Stimulated activated CD4-positive, alpha-beta T cell treated with anti-CD3 and anti-CD28 coated beads, Interleukin-15, amount 100 ng/mL, for 1 hour (primary cell): ENCODE measurements at places on chromosomes 2 and 18.

DNA sequence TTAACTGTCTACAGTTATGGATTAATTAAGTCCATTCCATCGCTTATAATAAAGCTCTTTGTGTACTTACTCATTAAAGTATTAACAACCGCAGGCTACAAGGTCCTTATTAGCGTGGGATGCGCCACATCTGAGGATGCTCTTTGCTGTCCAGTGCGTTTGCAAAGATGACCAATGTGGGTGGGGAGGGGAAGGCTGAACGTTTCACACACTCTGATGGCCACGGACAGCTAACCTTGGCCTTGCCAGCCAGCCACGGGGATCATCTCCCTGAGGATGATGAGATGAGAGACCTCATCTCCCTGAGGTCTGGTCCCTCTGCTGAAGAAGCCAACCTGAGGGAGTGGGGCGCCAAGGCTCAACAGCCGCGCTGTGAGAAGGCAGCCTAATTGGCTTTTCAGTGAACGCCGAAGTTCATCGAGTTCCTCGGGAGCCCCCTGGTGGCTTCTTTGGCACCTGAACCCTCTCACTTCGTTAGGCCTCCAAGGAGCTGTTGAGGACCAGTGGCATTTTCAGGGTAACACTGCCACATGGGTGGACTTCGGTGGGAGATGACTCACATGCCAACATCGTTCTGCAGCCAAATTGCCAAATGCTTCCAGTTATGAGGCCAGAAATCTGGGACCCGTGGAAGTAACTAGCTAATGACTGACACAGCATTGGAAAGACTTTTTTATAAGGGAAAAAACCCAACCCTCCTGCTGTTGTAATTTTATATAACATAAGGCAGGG is 69.3 kb upstream of the SEC11C start:
- DNase-seq, result peak; percentile 70

DNA sequence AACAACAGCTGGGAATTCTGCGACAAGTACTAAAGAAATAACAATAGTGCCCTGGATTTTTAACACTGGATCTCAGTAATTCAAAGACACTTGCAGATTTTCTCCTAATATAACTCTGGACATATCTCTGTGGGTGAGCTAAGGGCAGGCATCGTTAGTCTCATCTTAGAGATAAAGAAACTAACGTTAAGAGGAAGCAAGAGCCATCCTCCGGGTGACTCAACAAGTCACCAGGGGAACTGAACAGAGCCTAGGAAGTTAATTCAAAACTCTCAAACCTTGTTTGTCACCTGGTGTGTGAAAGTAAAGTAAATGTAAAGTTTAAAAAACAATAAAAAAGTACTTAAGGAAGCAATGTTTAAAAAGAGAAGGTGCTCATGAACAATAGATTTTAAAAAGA is 41.6 kb upstream of the NRP2 start:
- DNase-seq, result no peak

DNA sequence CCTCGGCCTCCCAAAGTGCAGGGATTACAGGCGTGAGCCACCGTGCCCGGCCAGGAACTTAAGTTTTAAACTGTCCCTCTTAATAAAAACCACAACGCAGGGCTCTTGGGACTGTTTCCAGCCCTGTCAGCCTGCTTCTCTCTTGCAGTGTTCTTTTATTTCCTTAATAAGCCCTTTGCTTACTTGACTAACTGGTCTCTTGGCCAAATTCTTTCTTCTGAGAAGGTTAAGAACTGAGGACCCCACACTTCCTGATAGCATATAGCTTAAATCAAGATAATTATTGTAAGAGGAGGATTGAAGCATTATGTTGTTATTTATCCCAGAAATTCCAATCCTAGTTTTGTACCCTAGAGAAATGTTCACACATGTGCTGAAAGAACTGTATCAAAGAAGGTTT is 128.2 kb upstream of the UXS1 start:
- DNase-seq, result no peak

GRCh38 chr18:36355511-36355910 is 58.0 kb downstream of the FHOD3 start:
- no peak for DNase-seq

DNA sequence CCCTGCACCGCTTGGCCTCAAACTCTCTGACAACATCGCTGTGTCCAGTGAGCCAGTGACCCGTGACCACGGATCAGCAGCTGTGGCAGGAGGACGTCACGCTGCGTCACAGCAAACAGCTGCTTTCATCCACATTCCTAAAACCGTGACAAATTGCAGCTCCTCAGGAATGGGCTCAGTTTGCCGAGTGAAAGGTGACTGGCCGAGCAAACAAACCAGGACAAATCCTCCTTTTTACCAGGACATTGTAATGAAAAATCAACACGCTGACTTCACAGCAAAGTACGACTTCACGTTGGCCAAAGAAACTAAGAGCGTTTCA is 57.6 kb downstream of the PXDN start:
- no peak for DNase-seq

GRCh38 chr18:24922491-24922890 is 429.5 kb downstream of the ZNF521 start:
- DNase-seq, result no peak

- no peak for DNase-seq
Observed at GRCh38 chr2:69926849-69927515, 12.1 kb downstream of the MXD1 start.

DNA sequence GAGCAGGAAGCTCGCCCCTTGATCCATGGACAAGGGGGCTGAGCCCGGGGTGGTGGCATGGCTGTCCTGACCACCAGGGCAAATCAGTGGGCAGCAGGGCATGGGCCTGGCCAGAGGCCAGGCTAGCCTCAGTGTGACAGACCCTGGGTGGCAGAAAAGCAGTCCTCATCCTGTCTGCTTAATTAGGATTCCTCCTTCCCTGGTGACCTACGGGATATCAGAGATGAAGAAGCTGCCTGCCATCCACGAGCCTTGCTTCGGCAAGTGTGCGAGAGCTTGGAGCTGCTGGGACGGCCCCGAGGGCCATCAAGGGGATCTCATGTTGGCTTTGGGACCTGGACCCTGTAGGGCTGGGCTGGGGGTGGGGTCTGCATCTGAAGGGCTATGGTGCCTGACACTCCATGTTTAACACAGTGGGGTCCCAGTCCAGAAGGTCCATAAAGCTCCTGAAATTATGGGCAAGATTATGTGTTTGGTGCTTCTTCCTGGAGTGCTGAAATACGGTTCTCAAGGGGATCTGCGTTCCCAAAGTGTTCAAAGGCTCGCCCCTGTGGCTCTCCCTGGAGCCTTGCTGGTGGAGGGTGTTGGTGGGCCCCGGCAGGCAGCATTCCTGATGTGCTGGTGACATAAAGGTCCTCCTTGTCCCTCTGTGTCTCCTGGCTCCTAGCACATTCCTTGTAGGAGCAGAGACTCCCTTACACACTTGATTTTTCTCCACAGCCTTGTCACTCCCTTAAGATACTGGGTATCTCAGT is 52.6 kb downstream of the KCNIP3 start:
- no peak for DNase-seq

DNA sequence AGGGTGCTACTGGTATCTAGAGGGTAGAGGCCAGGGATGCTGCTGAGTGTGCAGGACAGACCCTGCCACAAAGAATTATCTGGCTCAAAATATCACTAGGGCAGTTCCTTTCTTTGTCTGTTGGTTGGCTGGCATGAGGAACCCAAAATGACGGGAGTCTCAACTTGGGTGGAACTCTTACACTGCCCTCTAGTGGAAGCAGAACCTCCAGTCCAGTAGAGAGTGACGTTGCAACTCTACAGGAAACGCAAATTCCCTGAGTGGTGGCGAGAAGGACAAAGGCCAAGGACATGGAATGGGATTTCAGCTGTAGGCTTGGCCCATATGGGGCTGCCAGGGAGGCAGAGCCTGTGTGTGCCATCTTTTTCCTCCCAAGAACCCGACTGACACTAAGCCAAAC is 47.1 kb downstream of the COPS8 start:
- no peak for DNase-seq

- no peak for DNase-seq
Observed at GRCh38 chr18:76720683-76721082, 101.7 kb upstream of the ZNF236 start.

- no peak for DNase-seq
Observed at GRCh38 chr2:113084249-113085000, 16.7 kb downstream of the IL1F10 start.

- DNase-seq, result no peak
Observed at GRCh38 chr2:204749319-204749718, 204.0 kb downstream of the PARD3B start.

DNA sequence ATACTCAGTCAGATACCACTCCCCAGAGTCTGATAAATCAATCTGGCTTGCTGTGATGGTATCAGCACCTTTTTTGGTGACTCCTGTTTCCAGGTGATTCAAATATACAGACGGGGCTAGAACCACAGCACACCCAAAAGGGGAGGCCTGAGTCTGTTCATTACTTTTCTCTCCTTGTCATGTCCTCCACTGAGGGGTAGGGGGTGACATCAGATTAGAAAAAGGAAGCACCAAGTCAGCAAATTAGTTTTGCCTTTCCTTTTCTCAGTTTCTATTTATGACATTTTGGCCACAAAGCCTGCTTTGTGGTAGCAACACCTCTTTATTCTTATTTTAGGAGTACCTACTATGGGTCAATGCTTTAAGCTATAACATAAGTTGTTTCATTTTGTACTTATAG is 127.4 kb downstream of the CCDC102B start:
- no peak for DNase-seq

DNA sequence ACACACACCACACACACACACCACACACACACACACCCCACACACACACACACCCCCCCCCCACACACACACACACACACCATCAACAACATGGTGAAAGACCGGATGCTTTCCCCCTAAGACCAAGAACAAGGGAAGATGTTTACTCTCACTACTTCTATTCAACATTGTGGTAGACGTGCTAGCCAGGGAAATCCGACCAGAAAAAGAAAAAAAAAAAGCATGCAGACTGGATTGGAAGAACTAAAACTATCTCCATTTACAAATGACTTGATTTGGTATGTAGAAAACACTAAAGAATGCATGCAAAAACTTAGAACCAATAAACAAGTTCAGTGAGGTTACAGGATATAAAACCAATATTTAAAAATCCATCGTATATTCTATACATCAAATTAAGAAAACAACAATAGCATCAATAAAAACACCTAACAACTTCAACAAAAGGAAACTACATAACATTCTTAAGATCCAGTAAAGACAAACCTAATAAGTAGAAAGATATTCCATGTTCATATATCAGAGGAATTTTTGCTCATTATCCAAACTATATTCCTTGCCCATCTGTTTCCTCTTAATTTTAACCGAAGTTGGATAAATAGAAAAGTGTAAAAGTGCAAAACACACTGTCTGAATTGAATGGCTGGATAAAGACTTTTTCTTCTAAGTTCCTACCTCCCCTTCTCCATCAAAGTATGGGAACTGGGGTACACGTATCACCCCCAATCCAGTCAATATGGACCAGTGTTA is 51.5 kb upstream of the RNU4ATAC start:
- no peak for DNase-seq

DNA sequence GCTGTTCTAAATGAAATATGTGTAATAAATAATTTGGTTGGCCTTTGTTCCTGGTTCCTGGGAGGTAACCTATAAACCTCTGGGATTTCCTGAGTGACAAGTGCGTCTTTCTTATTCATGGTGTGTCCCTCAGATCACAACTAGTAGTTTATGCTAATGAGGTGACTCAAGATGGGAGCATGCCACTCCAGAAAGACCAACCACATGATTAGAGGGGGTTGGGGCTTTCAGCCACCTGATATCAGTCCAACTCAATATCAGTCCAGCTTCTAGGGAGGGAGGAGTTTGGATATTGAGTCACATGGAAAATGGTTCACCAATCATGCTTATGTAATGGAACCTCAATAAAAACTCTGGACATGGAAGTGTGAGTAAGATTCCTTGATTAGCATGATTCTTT is 96.6 kb downstream of the QPCT start:
- DNase-seq, result no peak

- DNase-seq, result no peak
Observed at GRCh38 chr18:523561-523960, 23.1 kb upstream of the COLEC12 start.

- no peak for DNase-seq
Observed at GRCh38 chr2:233700028-233700635, 7.4 kb downstream of the UGT1A6 start.

DNA sequence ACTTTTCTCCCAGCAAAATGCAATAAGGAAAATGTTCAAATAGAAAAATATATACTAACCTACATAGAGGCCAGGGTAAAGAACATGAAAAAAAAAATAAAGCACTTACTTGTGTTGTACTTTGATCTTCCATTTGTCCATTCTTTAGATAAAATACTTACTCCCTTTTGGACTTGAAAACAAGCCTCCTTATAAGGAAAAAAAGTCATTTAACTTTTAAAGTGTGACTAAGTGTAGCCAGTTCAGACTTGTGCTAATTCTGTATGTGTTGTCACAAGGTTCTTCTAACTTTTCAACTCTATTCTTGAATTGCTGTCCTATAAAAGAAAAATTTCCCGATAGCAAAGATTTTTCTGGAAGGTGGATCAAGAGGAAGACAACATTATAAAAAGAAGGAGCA is 23.2 kb downstream of the SLC40A1 start:
- no peak for DNase-seq

DNA sequence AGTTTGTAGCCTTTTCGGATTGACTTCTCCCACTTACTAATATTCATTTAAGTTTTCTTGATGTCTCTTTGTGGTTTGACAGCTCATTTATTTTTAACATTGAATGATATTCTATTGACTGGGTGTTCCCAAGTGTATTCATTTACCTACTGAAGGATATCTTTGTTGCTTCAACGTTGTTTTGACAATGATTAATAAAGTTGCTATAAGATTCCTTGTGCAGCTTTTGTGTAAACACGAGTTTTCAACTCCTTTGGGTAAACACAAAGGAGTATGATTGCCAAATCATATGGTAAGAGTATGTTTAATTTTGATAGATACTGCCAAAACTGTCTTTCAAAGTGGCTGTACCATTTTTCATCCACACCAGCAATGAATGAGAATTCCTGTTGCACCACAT is 1200.9 kb downstream of the DSC3 start:
- no peak for DNase-seq

- no peak for DNase-seq
Observed at GRCh38 chr18:35186291-35187034, 54.4 kb upstream of the ZNF397 start.

DNA sequence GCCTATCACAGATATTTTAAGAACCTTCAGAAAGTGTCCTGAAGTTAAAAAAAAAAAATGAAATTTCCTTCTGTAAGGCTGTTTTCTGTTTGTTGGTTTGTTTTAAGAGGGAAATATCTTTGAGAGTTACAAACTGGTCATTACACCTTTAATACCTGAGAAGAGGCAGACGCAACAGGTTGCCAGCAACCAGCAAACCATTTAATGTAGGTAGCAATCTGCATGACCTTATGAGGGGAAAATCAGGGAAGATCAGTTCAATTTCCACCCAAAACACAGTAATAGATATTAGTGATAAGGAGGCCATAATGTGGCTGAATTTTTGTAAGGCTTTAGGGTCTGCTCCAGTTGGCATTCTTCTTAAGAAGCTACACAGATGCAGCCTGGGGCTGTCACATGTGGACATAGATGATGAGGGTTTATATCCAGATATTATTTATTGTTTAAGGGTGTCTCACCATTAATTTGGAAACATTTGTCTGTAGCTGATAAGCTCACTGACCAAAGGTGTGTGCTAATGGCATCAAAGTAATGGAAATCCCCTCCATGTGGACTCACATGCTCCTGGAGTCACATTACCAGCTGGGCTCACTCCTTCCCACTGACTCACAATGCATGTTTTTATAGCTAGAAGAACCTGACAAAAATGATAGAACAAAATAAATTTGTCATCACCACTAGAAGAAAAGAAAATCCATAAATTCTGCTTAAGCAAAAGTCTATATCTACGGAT is 83.5 kb upstream of the DTNA start:
- no peak for DNase-seq
